ENCODE measurements at places on chromosomes 4 and X.

DNA sequence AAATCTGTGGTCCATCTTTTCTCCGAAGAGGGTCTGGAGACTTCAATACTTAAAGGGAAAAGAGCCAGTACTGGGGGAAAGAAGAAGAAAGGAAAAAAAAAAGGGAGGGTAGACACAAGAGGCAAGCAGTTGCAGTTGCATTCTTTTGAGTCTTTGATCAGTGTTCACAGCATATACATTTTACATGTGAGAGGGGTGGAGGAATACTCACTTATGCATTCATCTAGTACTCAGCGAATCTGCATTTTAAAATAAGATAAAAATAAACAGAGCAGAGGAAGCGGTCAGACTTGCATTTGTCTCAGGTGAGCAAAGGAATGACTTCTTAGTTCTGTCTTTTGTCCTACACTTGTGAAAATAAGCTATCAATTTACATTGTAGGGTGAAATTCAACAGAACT lies 275.6 kb downstream of the SLC7A11 start:
- no peak for DNase-seq

DNA sequence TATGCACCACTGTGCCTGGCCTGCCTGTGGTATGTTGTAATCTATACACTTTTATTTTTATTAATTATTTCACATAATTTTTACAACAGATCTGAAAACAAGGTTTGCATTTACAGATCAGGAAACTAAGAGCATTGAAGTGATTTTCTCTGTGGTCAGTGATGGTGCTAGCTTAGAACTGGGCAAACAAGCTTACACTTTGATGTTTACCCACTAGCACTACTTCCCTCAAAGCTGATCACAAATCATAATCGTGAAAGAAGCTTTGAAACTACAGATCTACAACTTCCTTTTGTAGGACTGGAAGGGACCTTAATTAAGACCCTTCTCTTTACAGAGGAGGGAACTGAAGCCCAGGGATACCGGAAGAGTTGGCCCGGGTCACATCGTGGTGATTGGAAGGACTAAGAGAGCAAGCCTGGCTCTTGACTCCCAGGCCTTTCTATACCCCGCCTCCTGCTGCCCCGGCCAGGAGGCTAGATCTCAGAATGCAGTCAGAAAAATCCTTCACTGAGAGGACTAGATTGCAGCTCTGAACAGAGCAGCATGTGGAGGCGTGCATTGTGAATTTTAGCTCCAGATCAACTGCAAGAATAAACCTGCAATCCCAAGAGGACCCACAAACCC lies 93.7 kb upstream of the ZNF827 start:
- DNase-seq: no peak

DNA sequence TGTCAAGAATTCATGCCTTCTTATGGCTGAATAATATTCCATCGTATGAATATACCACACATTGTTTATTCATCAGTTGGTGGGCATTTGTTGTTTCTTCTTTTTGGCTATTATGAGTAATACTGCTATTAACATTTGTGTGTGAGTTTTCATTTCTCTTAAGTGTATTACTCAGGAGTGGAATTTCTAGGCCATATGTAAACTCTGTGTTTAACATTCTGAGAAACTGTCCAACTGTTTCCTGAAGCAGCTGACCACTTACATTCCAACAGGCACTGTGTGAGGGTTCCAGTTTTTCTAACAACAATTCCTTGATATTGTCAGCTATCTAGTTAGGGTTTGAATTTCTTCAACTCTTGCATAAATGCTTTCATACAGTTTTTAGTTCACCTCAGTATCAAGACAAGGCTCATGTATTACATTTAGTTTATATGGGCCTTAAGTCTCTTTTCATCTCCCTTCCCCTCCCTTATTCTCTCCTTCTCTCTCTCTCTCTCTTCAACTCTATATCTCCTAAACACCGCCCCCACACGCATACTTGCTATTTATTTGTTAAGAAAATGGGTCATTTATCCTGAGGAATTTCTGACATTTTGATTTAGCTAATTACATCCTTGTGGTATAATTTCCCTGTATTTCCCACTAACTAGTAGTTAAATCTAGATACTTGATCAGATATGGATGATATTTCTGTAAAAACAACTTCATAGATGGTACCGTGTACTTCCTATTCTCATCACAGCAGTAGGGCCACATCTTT lies 77.4 kb downstream of the WDR19 start:
- DNase-seq: no peak

DNA sequence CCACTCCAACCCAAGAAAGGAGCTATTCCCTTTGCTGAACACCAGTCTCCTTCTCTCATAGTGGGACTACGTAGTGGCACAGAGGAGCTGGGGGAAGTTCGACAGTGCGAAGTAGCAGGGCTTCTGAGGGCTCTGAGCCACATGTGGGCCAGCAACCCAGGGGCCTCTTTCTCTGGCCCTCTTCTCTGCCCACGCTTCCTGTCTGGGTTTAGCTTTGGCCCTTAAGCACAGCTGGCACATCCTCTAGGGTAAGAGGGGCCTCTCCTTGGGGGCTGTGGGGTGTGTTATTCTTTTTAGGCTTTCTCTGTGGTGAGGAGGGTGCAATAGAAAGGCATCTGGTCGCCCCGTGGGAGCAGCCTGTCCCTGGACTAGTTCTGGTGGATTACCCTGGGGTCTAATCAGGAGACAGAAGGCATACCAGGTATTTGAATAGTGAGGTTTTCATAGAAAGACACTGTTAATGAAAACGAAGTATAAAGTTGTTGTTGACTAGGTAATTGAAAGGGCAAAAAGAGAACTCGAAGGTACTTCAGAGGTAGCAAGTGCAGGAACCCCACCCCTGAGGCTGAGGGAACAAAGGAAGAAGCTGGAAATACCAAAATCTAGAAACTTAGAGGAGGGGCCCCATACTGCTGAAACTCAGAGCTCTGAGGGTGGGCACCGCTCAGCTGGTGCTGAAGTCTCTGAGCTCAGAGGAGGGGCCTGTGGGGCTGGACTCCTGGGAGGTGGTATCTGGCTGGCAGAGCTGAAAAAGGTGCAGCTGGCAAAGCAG lies 151.9 kb upstream of the RPS6KA3 start:
- DNase-seq: no peak

GRCh38 chr4:26425953-26426352 lies 64.3 kb downstream of the CCKAR start:
- DNase-seq: no peak

DNA sequence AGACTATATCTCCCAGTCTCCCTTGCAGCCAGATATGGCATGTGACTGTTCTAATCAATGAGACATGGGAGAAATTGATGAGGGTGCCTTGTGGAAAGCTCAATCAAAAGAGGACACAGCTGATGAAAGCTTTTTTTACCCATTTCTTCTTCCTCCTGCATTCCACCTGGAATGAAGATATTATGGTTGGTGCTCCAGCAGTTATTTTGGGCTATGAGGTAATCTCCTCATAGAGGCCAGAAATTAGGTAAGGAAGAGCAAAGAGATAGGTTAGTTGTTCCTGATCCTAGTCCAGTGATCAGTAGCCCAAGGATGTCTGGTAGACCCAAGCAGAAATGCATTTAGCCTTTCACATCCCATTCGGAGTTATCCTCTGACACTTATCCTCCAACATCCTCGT lies 16.8 kb upstream of the KIAA0232 start:
- DNase-seq: no peak

GRCh38 chr4:76688619-76689144 lies 209.3 kb downstream of the SOWAHB start:
- DNase-seq: no peak

DNA sequence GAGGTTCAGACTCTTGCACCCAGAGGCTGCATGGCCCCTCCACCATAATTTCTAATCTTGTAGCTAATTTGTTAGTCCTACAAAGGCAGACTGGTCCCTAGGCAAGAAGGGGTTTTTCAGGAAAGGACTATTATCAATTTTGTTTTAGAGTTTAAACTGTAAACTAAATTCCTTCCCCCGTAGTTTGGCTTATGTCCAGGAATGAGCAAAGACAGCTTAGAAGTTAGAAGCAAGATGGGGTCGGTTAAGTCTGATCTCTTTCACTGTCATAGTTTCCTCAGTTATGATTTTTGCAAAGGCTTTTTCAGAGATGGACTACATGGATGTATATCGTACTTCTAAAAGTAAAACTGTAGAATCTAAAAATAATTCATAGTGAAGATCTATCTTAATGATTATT lies 258.1 kb upstream of the IL1RAPL1 start:
- no peak for DNase-seq

DNA sequence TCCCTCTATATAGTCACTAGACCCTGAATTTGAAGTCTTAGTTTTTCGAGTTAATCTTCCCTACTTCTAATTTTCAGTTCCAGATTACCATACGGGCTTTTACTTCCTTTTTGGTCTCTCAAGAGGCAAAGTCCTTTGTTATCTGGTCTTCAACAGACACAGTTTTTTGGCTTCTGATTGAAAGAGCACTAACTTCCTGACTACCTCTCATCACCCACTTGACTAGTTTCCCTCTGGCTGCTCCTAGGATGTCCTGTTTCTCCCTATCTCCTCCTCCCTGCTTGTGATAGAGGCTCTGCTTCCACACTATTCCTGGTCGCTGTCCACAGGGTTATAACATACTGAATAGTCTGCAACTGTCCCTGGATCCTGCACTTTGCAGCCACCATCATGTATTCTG lies 16.7 kb upstream of the WDR44 start:
- no peak for DNase-seq

DNA sequence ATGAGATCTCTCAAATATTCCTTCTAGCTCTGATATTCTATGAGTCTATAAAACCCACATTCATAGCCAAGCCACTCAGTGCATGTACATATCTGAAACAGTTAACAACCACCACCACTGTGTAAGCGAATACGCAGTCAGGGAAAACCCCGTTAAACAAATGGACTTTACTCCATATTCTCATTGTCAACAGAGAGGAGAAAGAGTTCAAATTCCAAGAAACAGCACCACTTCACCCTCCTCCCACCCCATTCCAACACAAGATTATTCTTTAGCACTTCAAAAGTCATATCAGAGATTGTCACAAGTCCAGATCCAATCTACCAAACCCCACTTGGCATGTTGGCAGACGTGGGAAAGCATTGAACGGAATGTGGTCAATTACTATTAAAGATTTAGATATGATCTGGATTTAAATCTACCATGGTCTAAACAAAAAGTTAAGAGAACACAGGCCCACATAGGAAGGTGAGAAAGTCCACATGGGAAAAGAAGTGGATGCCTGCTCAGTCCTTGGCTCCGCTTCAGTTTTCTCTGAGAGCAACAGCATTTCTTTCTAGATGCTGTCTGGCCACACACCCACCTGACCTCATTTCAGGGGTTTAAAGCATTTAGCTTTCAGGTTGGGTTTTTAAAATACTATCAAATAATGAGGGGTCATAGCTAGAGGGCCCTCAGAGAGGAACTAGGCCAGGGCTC lies 39.8 kb upstream of the KLHL13 start:
- DNase-seq: no peak

- DNase-seq: no peak
Measured at GRCh38 chrX:125646195-125646594, 326.5 kb downstream of the TEX13C start.

DNA sequence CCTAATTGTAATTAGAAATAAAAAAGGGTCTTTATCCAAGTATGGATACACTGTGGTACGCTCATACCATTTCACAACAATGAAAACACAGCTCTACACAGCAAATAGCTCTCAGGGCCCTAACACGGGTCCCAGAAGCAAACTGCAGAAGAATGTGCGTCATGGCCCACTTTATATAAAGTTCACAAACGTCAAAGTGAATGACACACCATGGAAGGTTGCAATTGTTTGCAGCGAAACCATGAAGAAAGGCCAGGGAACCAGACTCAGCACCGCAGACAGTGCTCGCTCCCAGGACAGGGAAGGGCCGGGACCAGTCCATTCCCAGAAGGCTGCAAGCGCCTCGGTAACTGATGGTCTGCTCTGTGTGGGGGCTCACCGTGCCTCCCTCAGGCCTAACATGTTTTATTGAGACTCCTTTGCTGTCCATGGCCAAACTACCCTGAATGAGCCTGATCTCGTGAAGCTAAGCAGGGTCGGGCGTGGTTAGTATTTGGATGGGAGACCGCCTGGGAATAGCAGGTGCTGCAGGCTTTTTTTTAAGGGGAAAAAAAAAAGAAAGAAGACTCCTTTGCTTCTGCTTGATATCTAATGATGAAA lies 47.8 kb downstream of the ACOX3 start:
- DNase-seq: no peak

- DNase-seq: no peak
Measured at GRCh38 chrX:32873786-32874185, 337.6 kb downstream of the DMD start.

DNA sequence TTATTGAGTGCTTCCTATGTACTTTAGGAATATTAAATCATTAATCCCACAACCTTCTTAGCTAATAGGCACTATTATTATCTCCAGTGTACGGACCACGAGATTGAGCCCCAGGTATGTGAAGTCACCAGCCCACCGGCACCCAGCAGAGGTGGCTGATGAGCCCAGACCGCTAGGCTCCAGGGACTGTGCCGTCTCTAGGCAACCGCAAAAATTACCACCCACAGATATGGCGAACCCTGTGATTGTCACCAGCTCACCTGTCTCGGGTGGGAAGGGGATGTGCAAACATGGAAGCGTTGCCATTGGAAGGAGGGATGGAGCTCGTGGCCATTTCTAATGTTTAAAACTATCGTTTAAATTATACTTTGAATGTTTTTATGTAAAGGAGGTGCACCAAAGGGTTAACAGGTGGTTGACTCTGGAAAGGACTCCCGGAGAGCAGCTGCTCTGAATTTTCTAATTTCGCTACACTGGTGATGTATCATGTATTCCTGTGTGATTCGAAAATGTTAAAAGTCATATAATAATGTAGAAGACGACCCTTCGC lies 21.0 kb upstream of the JAKMIP1 start:
- DNase-seq: no peak

GRCh38 chr4:6509587-6509986 lies 37.2 kb upstream of the PPP2R2C start:
- DNase-seq: no peak

DNA sequence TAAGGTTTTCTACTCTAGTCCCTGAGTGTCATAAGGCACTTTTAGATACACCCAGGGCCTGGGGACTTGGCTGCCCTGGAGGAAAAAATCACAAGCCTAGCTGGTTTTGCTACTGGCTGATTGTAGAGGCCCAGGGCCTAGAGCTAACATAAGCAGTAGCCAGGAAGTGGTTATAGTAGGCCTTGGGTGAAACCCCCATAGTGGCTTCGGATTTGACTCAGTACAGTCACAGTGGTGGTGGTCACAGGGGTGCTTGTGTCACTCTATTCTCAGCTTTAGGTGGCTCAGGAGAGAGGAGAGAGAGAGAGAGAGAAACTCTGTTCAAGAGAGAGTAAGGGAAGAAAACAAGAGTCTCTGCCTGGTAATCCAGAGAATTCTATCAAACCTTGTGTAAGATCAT lies 194.5 kb upstream of the EDA2R start:
- no peak for DNase-seq

GRCh38 chrX:37677765-37678164 lies 7.8 kb upstream of the XK start:
- no peak for DNase-seq

DNA sequence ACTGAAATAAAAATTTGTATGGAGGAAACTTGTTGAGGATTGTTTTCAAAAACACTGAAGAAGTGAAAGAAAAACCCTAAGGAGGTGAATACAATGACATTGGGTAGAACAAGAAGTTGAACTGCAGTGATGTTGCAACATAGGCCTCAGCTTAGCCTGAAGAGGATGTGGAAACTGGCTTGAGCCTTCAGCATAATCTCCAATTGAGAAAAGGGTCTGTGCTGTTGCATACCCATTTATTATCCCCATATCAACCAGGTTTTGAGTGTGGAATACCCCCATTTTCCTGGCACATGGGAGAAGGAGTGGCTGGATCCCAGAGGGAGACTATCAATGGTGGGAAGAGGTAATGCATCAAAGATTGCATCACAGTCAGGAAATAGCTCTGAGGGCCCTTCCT lies 695.0 kb upstream of the HS3ST1 start:
- DNase-seq: no peak
